ENCODE measurements at places on chromosomes 2 and 18.
A peak's percentile ranks its signal among the peaks of the same experiment; 100 is the strongest.

- no peak for DNase-seq
These were observed 164.2 kb upstream of the ZNF521 start for GRCh38 chr18:25516121-25516520.

GRCh38 chr2:6917761-6918421 lies 679 bp downstream of the RNF144A start:
- DNase-seq = no peak

- peak; percentile 60 for DNase-seq
These were observed 55.4 kb upstream of the CD28 start for GRCh38 chr2:203650860-203651613.

DNA sequence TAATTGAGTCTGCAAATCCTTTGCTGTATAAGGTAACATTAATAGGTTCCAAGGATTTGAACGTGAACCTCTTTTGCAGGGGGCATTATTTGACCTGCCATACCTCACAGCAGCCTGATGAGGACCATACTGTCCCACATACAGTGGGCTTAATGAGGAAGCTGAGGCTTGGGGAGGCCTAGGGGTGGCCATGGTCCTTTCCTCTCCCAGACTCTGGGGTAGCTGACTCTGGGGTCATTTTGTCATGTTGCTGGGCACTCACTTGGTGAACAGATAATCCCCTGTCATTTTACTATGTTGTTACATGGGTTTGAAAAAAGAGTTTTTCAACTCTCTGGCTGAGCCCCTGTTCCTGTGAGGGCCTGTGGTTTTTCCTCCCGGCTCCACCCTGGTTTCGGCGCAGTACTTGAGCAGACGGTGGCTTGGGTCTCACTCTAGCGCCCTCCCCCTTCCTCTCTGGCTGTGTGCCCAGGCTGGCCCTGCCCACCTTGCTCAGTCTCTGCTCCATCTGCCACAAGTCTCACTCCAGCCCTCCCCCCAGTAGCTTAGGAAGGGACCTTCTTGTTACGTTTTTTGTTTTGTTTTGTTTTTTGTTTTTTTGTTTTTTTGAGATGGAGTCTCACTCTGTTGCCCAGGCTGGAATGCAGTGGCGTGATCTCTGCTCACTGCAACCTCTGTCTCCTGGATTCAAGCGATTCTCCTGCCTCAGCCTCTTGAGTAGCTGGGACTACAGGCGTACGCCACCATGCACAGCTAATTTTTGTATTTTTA lies 21.0 kb downstream of the INPP4A start:
- peak; percentile 98 for DNase-seq

DNA sequence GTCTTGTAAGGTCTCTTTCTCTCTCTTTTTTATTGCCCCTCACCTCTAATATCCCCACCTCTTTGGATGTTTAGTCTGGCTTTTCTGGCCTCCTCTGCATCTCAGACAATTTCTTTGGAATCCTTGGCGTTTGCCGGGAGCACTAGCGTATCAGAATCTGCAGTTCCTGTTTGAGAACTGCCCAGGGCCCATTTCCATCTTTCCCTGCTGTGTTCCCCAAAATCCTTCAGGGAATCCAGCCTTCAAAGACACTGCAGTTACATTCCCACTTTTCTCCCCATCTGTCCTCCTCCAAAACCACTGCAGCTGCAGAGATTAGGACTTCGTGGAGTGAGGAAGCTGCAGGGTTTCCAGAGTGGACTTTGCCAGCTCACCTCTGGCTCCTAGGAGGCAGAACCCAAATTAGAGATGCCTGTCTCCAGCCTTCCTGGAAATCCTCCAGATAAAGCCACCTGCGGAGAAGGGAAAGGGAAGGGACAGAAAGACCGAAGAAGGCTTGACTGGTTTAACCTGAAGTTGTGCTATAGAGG lies 2.7 kb downstream of the VSNL1 start:
- no peak for DNase-seq

- no peak for DNase-seq
These were observed 217.7 kb downstream of the PRKCE start for GRCh38 chr2:45869165-45869501.

GRCh38 chr2:125172181-125172580 lies 1147.1 kb downstream of the CNTNAP5 start:
- no peak for DNase-seq

DNA sequence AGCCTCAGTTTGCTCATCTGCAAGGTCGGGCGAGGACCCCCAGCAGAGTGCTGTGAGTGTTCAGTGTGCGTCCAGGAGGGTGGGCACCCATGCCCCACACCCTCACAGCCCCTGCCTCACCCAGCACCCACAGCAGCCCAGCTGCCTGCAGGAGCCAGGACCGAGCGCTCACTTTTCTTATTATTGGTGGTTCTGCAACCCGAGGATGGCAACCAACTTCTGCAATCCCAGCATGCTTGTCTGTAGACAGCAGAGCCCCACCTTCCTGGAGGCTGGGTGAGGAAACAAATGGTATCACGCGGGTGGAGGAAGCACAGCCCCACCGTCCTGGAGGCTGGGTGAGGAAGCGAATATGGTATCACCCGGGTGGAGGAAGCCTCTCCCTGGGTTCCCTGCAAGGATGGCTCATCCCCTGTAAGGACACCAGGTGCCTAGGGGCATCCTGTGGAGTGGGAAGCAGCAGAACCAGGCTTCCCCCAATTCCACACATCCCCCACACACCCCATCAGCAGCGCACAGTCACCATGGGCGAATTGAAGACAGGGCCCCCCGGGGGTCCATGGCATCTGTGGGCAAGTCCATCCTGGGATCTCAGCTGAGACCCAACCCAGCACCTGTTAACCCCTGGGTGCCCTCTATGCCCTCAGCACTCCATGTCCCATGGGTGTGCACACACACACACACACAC lies 220.5 kb upstream of the RAB6C start:
- no peak for DNase-seq

GRCh38 chr2:145199827-145200706 lies 680.1 kb upstream of the ZEB2 start:
- no peak for DNase-seq

GRCh38 chr2:10971888-10972260 lies 60.1 kb downstream of the KCNF1 start:
- DNase-seq = no peak

- no peak for DNase-seq
These were observed 304.1 kb upstream of the FAM98A start for GRCh38 chr2:33903215-33903614.

DNA sequence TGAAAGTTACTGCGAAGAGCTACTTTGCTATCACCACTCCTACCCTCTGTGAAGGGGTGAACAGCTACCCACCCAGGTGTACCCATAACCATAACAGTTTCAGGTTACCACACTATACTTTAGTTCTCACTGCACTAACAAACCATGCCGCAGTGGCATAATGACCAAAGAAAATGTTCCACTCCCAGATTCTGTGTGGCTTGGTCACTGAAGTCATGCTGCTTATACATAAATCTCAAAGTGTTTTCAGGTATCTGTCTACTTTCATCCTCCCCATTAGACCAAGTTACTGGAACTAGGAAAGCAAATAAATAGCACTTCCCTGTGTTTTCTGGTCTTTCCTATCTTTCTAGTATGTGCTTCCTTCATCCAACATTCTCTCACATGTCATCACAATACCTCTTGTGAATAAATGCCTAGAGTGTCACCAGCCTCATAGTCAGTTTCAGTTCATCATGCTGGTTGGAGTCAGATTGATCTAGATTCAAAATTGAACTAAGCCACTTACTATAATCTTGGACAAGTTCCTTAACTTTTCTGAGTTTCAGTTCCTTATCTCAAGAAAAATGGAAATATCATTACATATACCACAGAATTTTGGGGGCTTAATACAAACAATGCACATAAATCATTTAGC lies 293.6 kb downstream of the FSIP2 start:
- DNase-seq = no peak

GRCh38 chr2:47359375-47359868 lies 43.5 kb upstream of the MSH2 start:
- no peak for DNase-seq

Measured in Jurkat, Clone E6-1 (cell line).